ENCODE measurements at places on chromosomes 2 and 18.

GRCh38 chr2:178718283-178718682, 88.9 kb downstream of the TTN start:
- no peak for DNase-seq

DNA sequence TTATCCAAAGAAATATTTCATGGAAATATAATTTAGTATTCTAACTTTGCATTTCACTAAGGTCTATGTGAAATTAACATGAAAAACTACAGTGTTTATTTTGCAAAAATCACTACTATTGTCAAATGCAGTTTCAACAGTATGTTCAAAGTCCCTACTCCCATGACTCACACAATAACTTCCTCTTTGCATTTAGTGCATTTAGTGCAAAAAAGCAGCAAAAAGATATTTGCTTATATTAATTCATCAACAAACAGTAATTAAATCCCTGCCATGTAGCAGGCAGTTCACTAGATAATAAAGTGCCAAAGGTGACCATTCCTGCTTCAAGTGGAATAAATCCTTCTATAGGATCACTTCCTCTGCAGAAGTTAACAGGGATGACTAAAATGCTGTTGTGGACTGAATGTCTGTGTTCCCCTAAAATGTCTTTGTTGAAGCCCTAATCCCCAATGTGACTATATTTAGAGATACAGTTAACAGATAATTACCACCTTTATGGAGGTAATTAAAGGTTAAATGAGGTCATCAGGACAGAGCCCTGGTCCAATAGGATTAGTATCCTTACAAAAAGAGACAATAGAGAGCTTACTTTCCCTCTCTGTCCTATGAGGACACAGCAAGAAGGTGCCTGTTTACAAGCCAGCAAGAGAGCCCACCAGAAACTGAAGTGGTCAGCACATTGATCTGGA, 61.7 kb downstream of the STK39 start:
- DNase-seq = no peak

DNA sequence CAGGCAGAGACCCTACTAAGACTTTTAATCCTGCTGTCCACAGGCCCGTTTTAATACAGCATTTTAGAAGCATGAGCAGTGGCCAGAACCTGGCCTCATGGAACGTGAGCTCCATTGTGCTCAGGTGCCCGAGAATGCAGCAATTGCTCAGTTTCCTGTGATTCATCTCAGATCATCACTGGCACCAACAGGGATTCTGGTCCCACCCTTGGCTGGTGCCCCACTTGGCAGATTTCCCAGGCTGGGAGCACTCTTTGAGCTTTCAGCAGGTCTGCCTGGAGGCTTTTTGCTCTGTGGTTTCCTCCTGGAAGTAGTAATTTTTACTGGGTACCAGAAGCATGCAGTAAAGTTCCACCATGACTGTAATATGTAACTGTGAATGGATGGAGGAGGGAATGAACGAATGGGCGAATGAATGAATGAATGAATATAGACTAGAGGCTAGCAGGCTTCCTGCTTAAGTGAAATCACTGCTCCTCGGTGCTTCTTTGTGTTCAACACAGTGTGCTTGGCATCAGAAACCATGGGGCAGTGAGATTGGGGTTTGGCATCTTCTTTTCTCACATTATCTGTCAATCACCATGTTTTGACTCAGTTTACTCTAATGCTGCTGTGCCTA, 312.9 kb downstream of the PRKCE start:
- DNase-seq = peak; percentile 74

DNA sequence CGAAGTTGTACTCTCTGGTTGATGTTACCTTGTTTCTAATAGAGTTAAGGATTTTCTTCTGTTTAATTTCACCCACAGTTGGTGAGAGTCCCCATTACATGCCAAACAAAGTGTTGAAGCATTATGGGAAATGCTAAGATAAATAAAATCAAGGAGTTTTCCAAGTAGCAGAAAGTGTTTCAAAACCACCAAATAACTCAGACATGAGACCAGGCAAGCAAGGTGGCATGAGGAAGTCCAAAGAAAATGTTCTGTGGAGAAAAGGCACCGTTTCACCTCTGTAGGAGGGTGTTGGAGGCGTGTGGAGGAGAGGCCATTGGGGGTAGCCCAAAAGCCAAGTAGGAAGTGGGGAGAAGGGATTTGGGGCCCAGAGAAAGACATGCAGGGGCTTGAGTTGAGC, 8.7 kb downstream of the CFAP221 start:
- DNase-seq = no peak

GRCh38 chr18:3179430-3180089, 40.2 kb downstream of the MYOM1 start:
- DNase-seq = no peak

GRCh38 chr2:134348760-134349159, 94.9 kb downstream of the MGAT5 start:
- no peak for DNase-seq

- DNase-seq = no peak
These were observed 38.9 kb downstream of the CTAGE1 start for GRCh38 chr18:22378672-22379282.

- DNase-seq = no peak
These were observed 8.3 kb upstream of the TMEM131 start for GRCh38 chr2:98004047-98004446.

GRCh38 chr2:240586919-240587800, 626 bp downstream of the CAPN10 start:
- no peak for DNase-seq

DNA sequence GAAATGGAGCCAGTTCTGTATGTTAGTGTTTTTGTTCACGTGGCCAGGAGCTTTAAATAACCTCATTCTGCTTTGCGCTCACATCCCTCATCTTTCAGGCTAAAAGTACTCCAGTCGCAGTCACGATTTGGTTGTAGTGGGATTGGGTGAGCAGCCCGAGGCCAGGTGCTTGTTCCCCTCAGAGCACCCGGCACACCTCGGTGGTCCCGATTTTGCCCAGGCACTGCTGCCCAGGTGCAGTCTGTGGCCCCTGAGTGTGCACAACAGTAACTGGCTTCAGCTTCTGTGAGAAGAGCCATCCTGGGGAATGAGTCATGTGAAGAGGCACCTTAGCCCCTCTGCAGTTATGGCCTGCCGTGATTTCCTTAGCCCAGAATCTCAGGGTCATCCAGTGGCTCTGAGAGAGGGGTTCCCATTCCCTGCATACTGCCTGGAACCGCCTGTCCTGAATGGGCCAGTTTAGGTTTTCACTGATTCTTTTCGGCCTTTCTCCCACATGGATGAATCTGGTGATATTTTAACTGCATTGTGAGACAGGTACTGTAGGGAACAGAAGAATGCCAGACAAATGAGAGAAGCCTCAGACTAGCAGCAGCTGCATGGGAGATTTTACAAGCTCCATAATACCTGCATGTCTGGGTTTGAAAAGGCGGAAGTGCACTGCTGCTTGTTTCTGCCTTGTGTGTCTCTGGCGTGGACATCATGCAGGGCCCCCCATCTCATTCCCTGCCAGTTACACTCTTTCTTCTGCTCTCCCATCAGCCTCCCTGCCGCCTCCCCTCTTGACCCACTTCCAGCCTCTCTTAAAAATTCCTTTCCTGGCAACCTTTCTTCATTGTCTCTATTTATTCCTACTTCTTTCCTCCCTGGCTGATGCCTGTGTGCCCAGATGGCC, 33.5 kb downstream of the IMPA2 start:
- no peak for DNase-seq

- no peak for DNase-seq
These were observed 97.4 kb upstream of the NABP1 start for GRCh38 chr2:191580581-191580980.

GRCh38 chr2:213002383-213002782, 149.0 kb downstream of the IKZF2 start:
- DNase-seq = no peak

DNA sequence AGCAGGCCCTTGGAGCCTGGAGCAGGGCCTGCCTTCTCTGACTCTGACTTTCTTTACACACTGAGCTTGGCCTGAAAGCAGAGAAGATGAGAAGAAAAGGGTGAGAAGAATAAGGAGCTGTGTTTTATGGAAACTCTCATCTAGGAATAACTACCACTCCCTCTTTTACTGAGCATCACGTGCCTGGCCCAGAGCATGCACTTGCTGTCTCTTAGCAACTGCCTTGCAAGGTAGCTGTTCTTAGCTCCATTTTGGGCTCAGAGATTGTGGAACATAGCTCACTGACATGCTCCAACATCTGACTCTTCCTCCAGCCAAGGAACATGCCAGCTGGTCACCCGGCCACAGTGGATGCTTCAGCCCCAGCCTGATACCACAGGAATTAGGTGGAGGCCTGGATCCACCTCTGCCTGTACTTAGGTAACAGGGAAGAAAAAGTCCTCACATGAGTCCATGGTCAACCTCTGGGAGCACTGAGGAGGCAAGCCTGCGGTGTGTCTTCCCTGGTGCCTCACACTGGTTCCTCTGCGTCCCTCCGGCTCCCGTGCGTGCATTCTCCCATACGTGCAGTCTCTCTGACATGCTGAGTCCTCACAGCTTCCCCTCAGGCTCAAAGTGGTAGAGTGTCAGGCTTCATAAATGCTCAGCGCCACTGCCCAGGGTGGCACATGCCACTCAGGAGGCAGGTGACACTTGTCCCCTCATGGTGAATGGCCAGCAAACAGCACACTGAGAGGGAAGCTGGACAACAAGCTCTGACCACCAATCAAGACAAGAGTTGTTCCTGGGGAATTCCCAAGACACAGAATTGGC, 35.7 kb downstream of the AMER3 start:
- no peak for DNase-seq

GRCh38 chr2:144356402-144356801, 163.5 kb downstream of the ZEB2 start:
- DNase-seq = no peak

DNA sequence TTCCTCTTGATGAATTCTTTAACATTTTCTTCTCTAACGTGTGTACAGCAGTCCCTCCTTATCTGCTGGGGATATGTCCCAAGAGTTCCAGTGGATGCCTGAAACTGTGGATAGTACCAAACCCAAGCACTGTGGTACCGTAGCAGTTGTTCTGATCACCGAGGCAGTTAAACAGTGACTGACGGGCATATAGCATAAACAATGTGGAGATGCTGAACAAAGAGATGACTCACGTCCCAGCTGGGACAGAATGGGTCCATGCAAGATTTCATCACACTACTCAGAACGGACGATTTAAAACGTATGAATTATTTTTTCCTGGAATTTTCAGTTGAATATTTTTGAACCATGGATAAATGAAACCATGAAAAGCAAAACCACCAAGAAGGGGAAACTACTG, 54.5 kb upstream of the SPAG16 start:
- no peak for DNase-seq

- DNase-seq = no peak
These were observed 46.6 kb upstream of the TANC1 start for GRCh38 chr2:158921599-158922408.

GRCh38 chr2:50991602-50992001, 40.3 kb downstream of the NRXN1 start:
- no peak for DNase-seq

- no peak for DNase-seq
These were observed 1.5 kb upstream of the GPD2 start for GRCh38 chr2:156434461-156435291.

DNA sequence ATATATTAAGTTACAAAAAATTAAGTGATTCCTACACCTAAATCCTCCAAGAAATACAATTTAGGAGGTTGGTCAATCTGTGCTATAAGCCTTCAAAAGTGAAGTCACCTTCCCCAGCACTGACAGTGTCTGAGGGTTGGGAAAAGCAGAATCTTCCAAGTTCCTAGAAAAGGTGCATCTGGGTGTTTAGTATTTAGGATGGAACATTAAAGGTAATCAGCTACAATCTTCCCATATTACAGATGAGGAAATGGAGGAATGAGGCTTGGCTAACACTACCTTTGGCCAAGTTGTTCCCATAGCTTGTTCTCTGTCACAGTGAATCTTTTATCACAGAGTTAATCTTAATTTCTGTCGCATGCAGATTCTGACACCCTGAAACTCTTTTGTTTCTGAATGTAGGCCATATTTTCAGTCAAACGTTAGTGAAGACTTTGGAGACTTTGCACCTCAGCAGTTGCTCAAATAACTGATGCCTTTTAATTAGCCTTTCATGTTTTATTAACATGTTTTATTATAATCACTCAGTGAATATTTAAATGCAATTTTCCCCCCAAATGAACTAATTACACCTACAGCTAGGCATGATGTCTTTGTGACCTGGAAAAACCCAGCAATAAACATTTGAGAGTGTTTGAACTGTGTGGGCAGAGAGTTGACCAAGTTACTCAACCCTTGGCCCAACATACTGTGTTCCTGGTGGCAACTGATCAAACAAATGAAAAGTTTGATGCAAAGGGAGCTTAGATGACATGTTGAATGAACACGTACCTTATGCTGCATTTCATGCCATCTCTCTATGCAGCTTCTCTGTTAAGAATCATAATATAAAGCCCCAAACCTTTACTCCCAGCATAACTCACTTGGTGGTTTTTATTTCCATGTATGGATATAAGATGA, 17.6 kb downstream of the FN1 start:
- DNase-seq = no peak

DNA sequence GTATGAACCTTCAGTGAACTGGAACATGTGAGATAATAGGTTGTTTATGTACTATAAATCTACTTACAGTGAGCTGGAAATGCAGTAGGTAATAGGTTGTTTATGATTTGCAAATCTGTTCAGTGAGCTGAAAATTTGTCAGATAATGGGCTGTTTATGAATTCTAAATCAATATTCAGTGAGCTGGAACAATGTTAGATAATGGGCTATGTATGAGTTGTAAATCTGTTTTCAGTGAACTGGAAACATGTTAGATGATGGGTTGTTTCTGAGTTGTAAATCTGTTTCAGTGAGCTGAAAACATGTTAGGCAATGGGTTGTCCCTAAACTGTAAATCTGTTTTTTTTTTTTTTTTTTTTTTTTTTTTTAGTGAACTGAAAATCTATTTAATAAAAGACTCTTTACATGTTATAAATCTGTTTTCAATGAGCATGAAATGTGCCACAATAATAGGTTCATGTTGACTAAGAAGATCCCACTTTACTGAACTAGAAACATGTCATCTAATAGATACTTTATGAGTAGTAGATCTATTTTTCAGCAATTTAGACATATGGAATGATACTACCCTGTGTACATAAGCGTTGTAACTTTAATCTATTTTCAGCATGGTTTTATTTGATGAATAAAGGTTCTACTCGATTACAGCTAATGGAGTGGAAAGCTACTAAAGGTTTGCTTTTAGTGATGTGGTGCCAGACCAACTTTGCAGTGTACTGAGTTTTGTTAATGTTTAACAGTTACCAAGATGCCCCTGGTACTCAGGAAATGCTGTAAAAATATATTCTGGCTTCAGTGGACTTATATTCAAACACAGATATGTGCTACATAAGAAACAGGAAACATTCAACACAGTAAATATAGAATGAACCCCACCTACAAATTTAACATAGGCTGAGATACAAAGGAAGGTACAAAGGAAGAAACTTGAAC, 1471.8 kb downstream of the LRP1B start:
- DNase-seq = no peak
